LHCN-M2 (cell line): ENCODE measurements at places on chromosomes 4 and X. TPM values are rescaled to one million over a fixed set of nuclear protein-coding genes. Genes with fewer than 3 reads are reported as not detected.

ADH1C gene
- not detected in 2 replicates for total RNA-seq

F9 gene
- total RNA-seq = not detected in 2 replicates

NWD2 gene
- not detected in 2 replicates for total RNA-seq

ZNF674 gene
- 2.2 and 6.9 TPM in 2 replicates for total RNA-seq

GAGE12J gene
- total RNA-seq = not detected in 2 replicates

ALG13 gene
- 32.5 and 49.4 TPM in 2 replicates for total RNA-seq

LRRC66 gene
- 0.32 and 0.57 TPM in 2 replicates for total RNA-seq

IDS gene
- 54.4 and 60.5 TPM in 2 replicates for total RNA-seq

INTU gene
- total RNA-seq = 4.0 and 5.3 TPM in 2 replicates

PLAC1 gene
- total RNA-seq = 0.17 TPM in 1 of 2 replicates, not detected in the other

PIGA gene
- 6.7 and 10.2 TPM in 2 replicates for total RNA-seq

STBD1 gene
- 13.3 and 13.9 TPM in 2 replicates for total RNA-seq

GPAT3 gene
- total RNA-seq = 1.5 and 2.3 TPM in 2 replicates

FAM236A gene
- not detected in 2 replicates for total RNA-seq

CT55 gene
- total RNA-seq = not detected in 2 replicates

ARSD gene
- 13.9 and 16.0 TPM in 2 replicates for total RNA-seq

TCEAL6 gene
- not detected in 2 replicates for total RNA-seq

STK26 gene
- total RNA-seq = 4.4 and 4.7 TPM in 2 replicates
